ENCODE measurements at places on chromosomes 16 and 17.

DNA sequence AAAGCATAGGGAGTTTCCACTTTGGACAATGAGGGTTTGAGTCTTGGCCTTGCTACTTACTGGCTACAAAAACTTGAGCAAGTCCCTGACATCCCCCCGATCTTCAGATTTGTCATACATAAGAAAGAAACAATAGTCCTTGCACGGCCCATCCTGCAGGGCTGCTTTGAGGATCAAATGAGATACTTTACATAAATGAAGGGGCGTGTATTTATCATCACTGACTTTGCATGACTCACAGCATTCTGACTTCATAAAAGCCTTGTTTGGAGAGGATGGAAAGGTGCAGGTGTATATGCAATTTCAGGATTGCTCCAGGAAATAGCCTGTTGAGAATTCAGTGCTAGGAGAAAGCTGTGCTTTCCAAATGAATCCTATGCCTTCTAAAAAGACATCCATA lies 465.0 kb upstream of the MAF start:
- DNase-seq = no peak

DNA sequence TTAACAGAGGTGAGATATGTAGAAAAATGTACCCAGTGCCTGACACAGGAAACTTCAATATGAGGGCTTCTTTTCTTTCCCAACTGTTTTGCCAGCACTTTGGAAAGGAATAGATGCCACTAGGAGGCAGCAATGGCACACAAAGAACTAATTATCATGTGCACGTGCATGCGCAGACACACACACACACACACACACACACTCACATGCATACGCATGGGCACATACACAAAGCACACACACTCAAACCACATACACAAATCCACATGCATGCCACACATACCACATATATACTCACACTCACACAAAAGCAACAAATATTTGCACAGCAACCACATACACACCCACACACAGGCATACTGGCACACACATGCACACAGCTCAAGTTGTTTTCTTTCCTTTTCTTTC lies 8.8 kb upstream of the CEP112 start:
- no peak for DNase-seq

- no peak for DNase-seq
Measured at GRCh38 chr16:53456625-53457024, 22.4 kb downstream of the RBL2 start.

GRCh38 chr16:67525176-67525860 lies 3.3 kb upstream of the RIPOR1 start:
- no peak for DNase-seq

DNA sequence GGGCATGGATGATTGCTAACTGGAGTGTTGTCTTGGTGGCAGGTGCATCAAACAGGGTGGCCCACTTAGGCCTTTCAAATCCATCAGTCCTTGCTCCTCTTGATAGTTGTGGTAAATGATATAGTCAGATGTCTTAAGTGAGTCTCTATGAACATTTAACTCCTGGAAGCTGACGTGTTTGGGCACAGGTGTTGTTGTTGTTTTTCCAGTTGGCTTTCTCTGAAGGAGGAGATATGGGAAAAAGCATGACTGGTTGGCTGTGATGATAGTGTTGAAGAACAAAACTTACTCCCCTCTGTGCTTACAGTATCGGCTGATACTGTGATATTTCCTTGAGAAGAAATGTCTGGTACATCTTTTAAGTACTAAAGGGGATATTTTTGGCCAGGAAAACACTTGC lies 18.0 kb downstream of the TNRC6A start:
- no peak for DNase-seq

DNA sequence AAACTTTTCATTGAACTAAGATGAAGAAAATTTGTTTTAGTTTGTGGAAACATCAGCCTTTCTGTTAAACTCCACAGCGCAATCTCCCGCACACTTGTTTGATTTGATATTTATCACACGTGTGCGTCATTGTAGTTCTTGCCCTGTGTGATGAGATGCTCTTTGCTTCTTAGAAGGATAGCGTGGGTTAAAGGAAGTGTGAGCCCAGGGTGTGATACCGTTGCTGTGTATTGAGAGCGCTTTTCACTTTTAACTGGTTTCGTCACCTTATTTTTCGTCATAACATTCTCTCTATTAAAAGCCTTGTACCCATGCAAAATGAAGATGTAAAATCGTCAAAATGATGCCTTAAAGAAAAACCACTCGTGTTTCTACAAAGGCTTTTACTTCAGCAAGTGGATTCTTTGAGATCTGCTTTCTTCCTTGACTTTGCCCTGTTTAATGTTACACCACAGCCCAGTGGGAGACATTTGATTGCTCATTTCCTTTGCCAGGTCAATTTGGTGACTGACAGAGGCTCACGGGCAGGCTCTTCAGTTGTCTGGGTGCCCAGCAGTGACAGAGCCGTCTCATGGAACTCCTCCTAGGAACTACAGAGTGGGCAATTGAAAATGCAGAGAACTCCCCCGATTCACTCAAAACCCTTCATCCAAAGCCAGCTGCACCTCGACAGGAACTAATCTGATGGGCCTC lies 61.1 kb downstream of the RPA1 start:
- DNase-seq = no peak

- no peak for DNase-seq
Measured at GRCh38 chr17:81069135-81069645, 34.2 kb downstream of the BAIAP2 start.

GRCh38 chr16:50627419-50627818 lies 53.7 kb downstream of the SNX20 start:
- DNase-seq = no peak

- DNase-seq = no peak
Measured at GRCh38 chr16:54697677-54698076, 233.0 kb upstream of the IRX5 start.

DNA sequence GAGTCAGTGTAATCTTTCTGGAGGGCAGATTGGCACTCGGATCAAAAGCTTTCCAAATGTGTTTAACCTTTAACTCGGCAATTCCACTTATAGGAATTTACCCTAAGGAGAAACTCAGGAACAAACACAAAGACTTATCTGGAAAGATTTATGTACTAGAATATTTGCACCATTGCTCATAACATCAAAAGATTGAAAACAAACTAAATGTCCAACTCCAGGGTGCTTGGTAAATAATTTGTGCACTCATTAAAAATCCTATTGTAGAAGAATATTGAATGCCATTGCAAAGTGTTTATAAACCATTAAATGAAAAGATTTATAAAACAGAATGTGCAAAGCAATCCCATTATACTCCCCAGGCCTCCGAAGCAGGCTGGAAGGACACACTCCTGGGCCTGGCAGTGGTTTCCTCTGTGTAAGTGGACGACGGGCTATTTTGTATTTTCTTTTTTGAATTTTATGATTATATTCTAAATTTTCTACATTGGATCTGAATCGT lies 18.7 kb upstream of the RBFOX3 start:
- no peak for DNase-seq

- no peak for DNase-seq
Measured at GRCh38 chr17:27315796-27316465, 22.0 kb downstream of the WSB1 start.

- no peak for DNase-seq
Measured at GRCh38 chr17:42198897-42199296, 4.6 kb upstream of the GHDC start.

DNA sequence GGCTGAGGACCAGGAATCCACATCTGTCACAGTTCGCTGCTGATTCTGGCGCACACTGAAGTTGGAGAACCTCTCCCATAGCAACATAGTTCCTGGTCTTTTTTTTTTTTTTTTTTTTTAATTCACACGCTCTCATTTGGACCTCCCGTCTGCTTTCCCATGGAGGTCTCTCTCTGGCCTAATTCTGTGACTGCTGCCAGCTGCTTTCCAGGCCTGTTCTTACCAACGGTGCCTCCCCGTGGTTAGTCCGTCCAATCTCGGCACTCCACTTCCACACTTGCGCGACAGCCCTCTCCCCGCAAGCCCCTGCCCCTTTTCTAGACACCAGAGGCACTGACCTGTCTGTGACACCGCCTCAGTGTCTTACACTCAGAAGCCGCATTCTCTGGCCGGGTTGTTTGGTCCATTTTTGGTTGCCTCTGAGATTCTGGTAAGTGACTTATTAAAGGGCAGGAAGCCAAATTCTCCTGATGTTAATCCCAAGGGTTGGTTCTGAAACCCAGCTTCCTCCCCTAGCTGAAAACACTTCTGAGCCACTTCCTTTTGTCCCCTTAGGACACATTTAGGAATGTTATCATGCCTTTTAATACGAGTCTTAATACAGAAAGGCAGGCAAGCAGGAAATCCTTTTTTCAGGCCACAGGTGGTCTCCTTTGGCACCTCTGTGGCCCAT lies 1.1 kb upstream of the AKTIP start:
- no peak for DNase-seq

DNA sequence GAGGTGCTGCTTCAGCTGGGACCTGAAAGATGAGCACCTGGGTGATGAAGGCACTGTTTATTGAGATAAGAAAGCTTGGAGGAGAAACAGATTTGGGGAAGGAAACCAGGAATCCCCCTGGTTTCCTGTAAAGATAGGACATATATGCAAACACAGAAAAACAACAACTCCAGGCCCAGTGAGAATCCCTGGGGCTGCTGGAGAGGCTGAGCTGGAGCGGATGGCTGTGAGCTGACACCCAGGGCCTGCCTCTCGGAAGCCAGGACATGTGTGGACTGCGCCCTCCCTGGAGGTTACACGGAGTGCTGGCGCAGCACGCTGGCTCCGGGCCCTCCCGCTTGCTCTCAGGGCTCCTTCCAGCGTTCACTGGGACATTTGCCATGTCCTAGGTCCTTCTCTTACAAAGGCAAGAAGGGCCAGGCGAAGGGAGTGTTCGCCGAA lies 57.5 kb downstream of the CYB5B start:
- peak; percentile 40 for DNase-seq

DNA sequence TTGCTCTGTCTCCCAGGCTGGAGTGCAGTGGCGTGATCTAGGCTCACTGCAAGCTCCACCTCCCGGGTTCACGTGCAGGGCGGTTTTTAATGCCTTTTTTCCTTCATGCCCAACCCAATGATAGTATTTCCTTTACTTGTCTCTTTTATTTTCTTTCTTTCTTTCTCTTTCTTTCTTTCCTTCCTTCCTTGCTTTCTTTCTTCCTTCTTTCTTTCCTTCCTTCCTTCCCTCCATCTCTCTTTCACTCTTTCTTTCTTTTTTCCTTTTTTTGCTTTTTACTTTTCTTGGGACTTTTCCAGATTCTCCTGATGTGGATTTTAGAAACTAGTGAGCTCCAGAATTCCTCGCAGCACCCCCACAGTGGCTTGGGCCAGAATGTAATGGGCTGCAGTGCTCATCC lies 3.1 kb downstream of the MYH3 start:
- DNase-seq = no peak

DNA sequence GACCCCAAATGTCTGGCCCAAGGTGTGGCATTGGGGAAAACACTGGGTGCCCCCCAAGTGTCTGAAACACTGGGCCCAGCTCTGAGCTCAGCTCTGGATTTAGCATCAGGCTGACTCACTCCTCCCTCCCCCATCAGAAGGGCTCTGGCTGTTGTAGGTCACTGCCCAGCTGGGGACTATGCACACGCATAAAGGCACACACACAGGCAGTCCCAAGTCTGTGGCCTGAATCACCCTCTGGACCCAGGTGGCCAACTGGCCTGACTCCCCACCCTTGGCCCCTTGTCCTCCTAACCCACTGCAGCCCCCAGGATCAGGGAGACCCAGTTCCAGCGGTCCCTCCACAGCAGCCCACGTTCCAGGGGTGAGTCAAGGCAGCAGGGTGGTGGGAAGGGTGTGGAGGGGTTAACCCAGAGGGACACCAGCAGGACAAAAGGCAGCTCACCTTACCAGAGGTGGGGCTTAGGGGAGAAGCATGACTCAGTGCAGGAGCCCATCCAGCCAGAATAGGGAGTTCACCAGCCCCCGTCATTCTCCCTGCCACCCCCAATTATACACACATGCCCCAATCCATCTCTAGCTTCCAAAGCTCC lies 47.0 kb downstream of the MYO18A start:
- no peak for DNase-seq

- DNase-seq = no peak
Measured at GRCh38 chr17:34909040-34909439, 52.2 kb downstream of the CCT6B start.

DNA sequence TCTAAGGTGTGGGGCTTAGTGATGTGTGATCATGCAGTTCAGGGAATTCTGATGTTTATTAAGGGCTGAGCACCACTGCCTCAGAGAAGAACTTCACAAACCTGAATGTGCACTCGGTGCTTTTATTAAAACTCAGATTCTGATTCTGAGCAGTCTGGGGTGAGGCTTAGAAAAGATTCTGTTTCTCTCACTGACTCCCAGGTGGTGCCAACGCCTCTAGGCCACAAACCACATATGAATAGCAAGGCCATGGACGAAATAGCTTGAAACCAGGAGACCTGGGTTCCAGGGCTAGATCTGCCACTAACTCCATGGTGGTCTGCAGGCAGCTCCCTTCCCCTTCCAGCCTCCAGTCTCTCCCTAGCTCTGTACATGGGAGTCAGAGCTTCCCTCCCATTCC lies 169.1 kb downstream of the HS3ST3B1 start:
- DNase-seq = no peak

DNA sequence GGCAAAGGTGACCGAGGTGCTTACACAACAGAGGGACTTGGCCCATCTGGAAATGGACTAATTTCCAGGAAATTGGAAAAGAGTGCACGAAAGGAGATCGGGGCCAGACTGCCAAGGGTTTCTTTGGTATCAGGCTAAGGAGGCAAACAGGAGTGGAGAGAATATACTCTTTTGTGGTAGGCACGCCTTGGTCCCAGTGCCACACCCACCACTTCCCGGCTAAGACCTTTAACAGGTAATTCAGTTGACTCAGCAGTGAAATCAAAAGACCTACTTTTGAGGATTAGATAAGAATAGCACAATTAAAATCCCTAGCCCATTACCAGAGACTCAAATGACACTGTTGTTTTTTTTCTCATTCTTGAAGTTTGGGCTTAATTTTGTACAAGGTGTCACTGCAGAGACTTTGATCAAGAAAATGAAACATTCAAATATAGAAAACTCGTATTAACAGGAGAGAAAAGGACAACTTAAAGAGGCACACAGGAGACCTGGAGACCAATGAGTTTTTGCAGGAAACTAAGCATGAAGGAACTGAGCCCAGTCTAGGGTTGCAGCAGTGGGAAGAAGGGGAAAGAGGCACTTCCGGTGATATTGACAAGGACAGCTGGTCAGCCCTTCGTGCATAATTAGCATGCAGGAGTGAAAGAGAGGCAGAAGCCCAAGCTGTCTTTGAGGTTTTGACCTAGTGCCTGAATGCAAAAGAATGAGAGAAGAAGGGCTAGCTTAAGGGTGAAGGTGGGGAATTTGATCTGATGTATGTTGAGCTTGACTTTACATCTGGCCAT lies 265.5 kb upstream of the CCL2 start:
- DNase-seq = no peak

Data from SHP77 treated with DMSO at 0.1 percent for 48 hours (cell line).